ENCODE measurements at places on chromosomes 2 and 18.

- no peak for DNase-seq
Observed at GRCh38 chr2:27216416-27217137, 592 bp upstream of the CAD start.

DNA sequence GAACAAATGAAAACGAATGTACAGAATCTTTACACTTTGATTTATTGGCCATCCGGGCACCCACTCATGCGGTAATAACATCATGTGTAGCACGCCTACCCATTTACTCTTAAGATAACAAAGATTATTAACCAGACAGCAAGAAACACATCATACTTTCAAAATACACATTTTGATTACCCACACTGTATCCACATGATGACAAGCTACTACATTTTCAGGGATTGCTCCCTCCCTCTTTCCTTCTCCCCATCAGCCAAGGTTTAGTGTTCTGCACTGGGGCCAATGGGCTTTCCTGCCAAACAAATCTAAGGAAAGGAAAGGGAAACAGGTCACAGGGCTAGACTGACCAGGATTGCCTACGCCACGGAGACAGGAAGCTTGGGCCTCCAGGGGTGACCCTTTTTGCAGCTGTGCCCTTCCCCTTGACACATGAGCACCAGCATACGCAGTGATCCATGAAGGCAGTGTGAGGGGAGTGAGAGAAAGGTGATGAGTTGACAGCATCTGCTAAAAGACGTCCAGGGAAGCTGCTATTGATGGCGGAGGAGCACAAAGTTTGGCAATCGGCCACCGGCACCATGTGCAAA lies 76.5 kb downstream of the ZNF521 start:
- DNase-seq = no peak

GRCh38 chr18:41789001-41789400 lies 166.0 kb upstream of the PIK3C3 start:
- DNase-seq = no peak

DNA sequence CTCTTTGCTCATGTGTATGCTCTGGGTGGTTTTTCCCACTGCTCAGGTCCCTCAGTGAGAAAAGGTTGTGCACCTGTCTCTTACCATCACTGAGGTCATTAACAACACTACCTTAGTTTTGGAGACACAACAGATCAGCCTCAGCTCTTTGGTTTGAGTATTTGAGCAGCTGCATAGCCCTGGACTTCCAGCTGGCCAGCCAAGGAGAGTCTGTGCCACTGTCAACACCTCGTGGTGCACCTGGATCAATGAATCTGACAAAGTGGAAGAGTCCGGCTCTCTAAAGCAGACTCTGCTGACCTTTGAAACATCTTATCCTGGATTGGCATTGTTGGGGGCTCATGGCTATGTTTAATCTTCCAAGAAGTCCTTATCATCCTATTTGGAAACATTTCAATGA lies 30.0 kb downstream of the SERPINB8 start:
- DNase-seq = no peak

DNA sequence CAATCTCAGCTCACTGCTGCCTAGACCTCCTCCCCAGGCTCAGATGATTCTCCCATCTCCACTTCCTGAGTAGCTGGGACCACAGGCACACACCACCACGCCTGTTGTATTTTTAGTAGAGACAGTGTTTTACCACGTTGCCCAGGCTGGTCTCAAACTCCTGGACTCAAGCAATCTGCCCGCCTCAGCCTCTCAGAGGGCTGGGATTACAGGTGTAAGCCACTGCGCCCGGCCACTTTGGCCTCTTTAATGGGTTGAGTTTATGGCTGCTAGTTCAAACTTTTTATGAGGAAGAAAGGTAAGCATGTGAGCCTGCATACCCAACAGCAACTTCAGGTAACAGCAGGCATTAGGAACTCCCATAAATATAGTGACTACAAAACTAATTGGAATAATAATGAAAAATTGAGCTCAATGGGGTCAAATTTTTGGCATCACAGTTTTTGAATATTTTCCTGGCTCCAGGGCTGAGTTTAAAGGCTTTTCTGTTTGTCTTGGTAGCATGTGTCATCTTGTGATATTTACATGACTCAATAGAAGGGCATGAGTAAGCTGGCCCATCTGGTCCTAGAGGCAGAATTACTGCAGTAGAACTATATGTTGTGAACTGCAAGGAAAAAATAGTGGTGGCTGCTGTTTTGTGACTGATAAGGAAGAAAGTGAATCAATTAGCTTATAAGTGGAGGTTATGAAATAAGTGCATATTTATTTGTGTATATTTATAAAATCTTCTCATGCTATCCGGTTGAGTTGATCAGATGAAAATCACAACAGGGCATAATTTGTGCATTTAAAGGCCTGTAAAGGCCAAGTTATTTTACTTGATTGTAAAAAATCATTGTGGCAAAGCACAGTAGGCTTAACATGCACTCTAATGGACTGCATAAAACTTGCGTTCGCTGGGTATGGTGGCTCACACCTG lies 24.8 kb downstream of the GALM start:
- DNase-seq = no peak

GRCh38 chr2:45879406-45879805 lies 227.9 kb downstream of the PRKCE start:
- DNase-seq = no peak

- DNase-seq = no peak
Observed at GRCh38 chr2:1606421-1607235, 137.7 kb downstream of the PXDN start.

DNA sequence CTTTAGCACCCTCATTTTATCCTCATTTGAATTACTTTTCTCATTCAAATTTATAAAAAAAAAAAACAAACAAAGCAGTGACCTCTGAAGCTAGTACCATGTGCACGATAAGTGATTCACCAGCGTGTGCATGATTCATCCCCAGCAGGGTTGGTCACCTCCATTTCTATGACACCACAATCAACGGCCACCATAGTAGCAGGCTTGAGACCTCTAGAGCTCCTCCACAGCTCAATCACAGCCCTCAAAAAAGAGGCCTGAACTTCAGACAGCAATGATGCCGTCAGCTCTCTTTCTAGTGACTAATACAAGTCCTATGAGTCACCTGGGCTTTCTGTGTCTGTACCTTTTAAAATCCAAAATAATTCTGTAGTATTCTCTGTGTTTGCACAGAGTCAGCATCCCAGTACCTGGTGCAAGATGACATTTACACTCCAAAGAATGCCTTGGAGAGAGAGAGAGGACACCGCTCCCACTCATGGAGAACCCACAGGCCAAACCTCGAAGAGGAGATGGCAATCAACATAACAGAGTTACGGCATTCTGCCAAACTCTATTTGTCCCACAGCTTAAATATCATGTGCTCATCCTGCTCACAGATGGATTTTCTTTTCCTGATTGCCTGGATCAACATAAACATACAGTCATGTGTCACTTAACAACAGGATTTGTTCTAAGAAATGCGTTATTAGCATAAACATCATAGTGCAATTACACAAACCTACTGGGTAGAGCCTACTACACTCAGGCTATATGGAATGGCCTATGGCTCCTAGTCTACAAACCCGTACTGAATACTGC lies 58.7 kb downstream of the L3MBTL4 start:
- DNase-seq = no peak

DNA sequence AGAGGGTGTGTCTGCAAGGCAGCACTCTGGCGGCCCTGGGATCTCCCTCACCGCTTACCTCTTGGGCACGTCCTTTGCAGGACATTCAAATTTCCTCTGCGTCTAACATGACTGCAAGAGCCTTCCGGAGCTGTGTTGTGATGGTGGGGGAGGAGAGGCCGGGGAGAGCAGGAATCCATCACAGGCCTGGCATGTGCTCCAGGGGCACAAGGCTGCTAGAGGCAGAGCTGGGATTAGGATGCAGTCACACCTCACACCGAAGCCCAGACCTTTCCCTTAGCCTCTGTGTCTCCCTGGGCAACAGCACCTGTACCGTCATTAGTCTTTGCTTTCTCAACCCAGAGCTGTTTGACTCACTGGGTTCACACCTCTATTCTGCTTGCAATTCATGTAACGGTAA lies 111.3 kb downstream of the CMPK2 start:
- no peak for DNase-seq

- no peak for DNase-seq
Observed at GRCh38 chr2:47072018-47072691, 83.0 kb downstream of the STPG4 start.

DNA sequence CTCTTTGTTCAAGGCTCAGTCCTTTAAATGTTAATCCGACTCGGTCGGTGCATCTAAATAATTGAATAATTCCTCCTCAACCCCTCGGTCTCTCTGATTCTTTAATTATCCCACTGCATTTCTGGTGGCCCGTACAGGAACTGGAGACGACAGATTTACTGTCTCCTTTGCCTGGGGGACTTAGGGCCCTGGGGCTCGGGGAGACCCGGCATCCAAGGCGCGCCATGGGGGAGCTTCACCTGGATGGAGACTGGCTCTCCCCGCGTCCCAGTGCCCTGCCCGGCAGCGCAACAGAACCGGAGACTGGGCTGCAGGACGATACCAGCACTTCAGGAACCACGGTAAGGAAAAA lies 47.7 kb upstream of the SELENOI start:
- DNase-seq = no peak

GRCh38 chr2:180739070-180739469 lies 241.3 kb upstream of the UBE2E3 start:
- no peak for DNase-seq

DNA sequence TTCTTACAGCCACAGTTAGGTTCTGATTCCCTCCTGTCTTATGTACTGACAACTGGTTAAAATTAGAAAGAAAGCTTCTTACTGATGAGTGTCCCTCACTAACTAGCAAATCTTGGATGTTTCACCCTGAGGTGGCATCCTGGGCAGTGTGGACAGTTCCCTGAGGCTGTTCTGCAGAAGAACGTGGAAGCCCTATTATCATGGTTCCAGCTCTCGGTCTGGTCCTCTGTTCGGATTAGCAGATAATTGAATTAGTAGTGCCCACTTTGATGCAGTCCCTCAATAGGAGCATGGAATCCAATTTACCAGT lies 381.7 kb upstream of the NT5C1B start:
- DNase-seq = no peak

DNA sequence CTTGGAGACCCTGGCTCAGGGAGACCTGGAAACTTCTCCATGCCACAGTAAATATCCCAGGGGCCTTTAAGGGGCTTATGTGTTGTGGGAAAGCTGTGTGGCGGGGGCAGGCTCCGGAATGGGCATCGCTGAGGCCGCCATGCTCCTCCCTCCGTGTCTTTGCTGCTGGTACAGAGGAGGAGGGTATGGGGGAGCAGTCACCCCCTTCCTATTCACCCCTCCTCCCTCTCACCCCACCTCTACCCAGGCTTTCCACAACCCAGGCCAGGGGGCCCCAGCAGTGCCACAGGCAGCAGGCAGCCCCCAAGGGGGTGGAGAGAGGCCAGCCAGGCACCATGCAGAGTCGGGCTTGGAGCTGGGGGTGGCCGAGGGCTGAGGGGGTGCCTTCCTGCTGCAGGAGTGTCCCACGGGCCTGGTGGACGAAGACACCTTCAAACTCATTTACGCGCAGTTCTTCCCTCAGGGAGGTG lies 28.0 kb upstream of the FAHD2A start:
- DNase-seq = no peak
